ENCODE measurements at places on chromosomes 13 and 19.

DNA sequence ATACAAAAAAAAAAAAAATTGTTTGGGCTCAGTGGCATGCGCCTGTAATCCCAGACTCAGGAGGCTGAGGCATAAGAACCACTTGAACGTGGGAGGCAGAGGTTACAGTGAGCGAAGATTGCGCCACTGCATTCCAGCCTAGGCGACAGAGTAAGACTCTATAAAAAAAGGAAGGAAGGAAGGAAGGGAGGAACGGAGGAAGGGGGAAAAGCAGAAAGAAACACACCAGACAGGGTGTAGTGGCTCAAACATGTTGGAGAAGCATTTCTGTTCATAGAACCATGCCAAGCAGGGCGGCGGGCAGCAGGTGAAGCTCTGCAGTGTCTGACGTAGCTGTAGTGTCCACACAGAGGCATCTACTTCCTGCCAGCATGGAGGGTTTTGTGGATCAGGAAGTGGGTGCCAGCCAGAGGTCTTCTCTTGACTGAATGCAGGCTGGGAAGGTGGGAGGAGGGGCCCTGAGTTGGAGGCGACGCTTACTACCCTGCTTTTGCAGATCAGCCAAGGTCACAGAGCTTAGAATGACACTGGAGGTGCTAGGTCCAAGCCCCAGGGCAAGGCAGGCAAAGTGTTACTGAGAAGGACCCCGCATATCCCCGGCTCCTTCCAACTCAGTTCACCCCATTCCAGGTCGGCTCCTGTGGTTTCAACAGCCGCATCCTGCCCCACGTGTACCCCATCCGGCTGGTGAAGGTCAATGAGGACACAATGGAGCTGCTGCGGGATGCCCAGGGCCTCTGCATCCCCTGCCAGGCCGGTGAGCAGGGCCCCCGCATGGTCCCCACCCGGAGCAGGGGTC, 11.6 kb upstream of the PGLS start:
- DNase-seq = no peak

- DNase-seq = no peak
Measured at GRCh38 chr13:50075619-50076097, 60.4 kb downstream of the KCNRG start.

DNA sequence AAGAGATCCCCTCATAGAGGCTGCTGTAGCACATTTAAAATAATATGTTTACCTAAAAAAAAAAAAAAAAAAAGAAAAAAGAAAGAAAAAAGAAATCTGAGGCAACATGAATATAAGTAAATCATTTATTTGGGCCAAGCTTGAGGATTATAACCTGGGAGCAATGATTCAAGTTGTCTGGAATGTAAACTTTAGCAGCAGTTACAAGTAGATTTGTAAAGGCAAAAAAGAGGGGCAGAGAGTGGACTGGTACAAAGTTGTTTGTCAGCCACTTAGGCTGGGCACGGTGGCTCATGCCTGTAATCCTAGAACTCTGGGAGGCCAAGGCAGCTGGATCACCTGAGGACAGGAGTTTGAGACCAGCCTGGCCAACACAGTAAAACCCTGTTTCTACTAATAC, 11.3 kb downstream of the ZNF43 start:
- no peak for DNase-seq

GRCh38 chr19:49136771-49137171, 17.4 kb downstream of the PPFIA3 start:
- no peak for DNase-seq

GRCh38 chr13:102556806-102557205, 40.0 kb upstream of the TPP2 start:
- no peak for DNase-seq

- no peak for DNase-seq
Measured at GRCh38 chr19:29484876-29485275, 40.9 kb upstream of the VSTM2B start.

DNA sequence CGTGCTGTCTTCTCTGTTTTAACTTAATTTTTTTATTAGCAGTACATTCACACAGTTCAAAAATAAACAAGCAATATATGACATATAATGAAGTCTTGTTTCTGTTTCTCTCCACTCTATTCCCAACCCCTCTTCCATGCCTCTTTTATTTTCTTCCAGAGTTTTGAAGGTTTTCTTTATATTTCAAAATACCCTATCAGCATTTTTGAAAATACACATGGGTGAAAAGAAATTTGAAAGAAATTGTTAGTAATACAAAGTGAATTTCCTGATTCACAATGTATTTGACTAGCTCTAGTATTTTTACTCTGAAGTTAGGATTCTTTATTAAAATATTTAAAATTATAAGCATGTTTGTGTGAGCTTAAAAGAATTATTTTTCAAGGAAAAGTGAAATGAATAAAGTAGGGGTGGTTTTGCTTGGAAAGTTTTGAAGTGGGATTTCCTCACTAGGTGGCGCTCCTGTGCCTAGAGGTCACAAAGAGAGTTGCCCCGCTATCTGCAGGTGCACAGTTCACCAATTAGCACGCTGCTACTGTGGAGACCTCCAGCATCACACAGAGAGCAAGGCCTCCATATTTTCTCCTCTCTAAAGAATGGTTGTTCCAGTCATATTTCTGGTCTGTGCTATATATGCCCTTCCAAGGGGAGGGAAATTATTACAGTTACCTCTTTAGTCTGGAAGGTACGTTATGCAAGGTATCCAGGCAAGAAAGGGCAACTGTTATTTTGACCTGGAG, 37.6 kb downstream of the SOX21 start:
- no peak for DNase-seq

DNA sequence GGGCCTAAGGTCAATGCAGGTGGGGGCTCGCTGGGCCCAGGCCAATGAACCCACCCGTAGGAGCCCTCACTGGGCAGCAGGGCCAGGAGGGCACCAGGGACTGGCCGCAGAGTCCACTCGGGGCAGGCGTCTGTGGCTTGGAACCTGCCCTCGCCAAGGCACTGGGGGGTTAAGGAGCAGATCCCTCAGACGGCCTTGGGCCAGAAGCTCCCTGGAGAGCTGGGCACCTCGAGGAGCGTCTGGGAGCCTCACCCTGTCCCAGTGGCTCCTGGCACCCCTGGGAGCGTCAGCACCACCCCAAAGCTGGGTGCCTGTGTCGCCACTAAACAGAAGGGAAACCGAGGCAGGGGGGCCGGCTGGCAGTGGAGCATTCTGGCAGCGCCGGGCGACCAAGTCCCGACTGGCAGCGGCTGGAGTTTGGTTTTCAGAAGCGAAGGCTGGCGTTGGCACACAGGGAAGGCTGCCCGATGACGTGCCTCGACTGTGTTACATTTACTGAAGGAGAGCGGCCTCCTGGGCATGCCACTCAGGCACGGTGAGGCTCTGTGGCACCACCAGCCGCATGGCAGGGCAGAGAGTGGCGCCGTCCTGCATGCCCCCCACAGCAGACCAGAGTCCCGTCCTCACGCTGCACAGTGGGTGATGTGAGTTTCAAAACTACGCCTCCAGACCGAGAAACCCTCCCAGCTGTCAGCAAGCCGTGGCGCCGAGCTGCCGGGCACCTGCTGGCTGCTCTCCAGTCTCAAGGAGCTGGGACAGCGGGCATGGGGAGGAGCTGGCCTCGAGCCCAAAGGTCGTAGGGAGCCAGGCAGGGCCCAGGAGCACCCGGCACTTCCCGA, 9.2 kb upstream of the MEX3D start:
- DNase-seq = no peak

GRCh38 chr19:39941151-39941550, 6.7 kb upstream of the FCGBP start:
- no peak for DNase-seq

GRCh38 chr19:28744014-28744413, 468.9 kb downstream of the UQCRFS1 start:
- no peak for DNase-seq

DNA sequence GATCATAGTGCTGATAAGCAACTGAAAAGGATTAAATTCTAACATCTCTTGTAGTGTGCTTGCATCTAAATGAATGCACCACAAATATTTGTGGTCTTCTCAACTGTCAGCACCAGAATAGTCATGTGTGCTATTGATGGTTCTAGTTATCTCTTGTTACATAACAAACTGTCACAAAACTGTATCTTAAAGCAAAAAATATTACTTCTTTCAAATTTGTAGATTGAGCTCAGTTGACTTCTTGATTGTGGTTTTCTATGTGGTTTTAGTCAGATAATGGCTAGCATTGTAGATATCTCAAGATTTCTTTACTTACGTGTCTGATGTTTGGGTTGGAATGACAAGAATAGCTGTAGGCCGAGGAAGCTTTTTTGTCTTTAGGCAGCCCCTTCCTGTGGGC, 431.3 kb downstream of the SLITRK6 start:
- DNase-seq = no peak

- no peak for DNase-seq
Measured at GRCh38 chr19:33214596-33214995, 11.1 kb downstream of the SLC7A10 start.

DNA sequence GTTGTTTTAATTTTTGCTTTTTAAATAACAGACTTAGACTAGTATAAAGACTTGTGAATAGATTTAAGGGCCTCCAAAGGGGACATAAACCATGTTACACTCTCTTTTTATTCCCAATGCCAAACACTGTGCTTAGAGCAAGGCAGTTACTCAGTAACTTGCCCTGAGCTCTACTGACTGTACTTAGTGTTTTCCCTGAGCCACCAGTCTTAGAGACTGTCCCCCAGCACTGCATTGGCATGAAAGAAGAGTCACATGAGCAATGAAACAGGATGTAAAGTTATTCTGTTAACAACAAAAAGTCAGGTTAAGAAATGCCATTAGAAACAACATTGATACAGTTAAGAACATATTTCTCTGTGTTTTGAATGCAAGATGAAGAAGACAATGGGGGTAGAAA, 187.9 kb downstream of the TBC1D4 start:
- DNase-seq = no peak

GRCh38 chr19:2476451-2477140, 669 bp downstream of the GADD45B start:
- DNase-seq = no peak

GRCh38 chr19:58097349-58097748, 682 bp downstream of the ZSCAN18 start:
- DNase-seq = no peak

GRCh38 chr13:99905814-99906213, 65.8 kb downstream of the ZIC5 start:
- no peak for DNase-seq

DNA sequence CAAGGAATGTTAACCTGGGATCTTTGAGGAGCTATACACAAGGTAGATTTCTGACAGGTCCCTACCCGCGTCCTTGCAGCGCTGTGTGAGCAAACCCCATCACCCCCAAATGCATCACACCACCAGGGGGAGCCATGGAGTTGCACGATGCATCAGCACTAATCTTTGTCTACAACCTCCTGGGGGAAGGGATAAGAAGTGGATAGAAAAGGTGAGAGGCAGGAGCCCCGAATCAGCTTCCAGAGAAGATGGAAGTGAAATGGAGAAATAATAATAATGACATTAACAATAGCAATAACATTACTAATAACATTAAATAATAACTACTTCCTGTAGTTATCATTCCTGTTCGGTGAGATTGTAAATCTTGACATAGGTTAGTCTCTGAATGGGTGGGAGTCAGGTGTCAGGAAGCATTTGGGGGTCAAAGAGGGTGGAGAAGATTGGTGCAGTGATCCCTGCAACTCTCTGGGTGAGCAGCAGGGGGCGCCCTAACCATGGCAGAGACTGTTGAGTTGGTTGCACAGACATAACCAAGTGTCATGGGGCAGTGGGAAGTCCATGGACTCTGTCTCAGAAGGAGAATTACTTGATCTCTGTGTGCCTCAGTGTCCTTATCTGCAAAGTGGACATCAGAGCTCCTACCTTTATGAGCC, 16.5 kb downstream of the SIGLEC7 start:
- DNase-seq = no peak

DNA sequence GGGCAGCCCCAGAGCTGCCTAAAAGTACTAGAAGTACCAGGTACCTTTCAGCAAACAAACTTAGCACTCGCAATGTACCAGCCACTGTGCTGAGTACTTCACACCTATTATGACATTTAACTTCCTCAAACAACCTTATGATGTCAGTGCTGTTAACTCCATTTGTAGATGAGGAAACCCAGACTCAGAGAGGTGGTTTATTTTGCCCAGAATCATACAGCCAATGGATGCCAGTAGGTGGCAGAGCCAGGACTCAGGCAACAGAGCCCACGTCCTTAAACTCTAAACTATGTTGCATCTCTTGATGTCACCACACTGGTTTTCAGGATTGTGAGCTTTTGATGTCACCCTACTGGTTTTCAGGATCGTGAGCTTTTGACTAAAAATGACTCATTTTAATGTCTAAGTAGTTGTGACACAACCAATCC, 78.9 kb downstream of the FLT1 start:
- no peak for DNase-seq

DNA sequence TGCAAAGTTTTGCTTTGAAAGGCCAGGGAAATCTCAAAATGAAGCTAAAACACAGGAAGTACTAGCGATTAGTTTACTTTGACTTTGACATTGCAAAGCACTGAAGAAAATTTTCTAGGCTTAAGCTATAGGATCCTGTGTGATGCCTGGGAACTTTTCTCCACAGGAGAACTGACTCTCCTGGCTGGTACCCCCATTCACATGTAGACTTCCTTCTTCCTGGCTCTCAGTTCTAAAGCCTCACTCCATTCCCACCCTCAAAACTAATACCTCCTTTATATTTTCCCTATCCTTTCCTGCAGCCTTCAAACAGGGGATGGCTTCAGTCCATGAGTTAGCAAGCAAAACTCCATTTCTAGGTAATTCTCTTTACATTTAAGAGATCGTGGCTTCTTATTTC, 189.5 kb downstream of the SLITRK1 start:
- DNase-seq = no peak

DNA sequence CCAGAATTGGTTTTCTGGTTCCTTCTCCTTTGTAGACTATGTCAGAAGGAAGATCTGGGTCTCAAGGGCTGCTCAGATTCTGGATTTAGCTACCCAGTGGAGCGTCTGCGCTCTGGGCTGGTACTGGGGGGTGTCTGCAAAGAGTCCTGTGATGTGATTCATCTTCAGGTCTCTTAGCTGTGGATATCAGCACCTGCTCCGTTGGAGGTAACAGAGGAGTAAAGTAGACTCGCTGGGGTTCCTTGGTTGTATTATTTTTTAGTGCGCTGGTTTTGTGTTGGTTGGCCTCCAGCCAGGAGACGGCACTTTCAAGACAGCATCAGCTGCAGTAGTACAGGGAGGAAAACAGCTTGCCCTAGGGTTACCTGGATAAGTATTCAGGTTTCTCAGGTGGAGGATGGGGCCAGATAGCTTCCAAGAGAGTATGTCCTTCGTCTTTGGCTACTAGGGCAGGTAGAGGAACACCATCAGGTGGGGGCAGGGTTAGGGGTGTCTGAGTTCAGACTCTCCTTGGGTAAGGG, 10.4 kb upstream of the KLK15 start:
- DNase-seq = no peak

- no peak for DNase-seq
Measured at GRCh38 chr13:40398065-40398464, 268.4 kb downstream of the FOXO1 start.

DNA sequence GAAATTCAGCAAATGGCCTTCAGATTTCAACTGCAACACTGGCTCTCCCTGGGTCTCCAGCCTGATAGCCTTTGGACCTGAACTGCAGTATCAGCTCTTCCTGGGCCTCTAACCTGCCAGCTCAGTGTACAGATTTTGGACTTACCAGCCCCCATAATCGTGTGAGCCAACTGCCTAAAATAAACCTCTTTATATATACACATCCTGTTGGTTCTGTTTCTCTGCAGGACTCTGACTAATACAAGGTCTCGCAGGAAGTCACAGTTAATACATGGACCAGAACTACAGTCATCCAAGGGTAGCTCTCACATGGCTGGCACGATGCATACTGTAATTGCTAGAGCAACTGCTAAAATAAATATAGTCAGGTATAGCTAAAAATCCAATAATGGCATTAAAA, 85.1 kb downstream of the KATNAL1 start:
- no peak for DNase-seq
